Neural crest cell (in vitro differentiated cells): ENCODE measurements at places on chromosomes 6 and 20.

DNA sequence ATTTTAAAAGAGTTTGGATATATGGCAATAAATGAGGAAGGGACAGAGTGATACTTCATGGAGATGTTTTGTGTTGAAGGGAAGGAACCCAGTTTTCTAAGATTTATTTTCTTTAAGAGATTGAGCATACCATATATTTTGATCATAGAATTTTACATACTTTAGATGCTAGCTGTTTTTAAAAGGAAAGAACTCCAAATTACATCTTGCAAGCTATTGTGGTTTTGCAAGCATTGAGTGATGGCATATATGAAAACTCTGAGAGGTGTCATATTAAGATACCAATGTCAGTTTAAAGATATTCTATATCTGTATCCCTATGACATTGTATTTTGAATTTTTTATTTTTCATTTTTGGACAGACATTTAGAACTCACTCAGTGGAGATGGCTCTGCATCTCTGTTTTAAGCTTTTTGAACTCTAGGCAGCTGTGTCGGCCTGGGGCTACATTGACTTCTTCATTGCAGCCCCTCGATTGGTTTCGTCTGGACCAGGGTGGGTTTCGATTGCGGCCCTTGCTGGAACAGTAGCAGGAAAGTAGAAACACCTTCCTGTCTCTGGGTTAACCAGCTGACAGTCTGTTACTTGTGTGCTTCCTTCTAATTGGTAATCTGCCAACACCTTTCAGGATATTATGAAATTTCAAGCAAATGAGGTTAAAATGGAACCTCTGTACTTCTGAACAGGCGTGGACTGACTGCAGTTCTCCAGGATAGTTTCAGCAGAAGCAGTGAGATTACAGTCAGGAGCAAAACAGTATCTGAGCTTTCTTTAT is 14.0 kb downstream of the IGF2R start:
- no peak for DNase-seq

DNA sequence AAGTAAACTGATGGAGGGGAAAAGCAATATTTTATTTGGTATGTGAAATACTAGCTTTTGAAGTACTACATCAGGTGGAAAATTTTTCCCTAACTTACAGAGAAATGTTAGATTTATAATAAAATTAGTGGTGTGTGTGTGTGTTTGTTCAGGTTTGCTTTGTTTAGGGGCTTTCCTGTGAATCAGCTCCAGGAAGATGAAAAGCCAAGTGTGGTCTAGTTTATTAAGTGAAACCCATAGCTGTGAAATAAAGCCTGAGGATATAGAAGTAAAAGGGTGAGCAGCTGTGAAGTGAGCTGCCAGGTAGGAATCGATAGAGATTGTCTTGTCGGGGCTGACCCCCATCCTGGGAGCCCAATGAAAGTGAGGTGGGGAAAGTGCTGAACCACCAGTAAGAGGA is 347.6 kb upstream of the IMPG1 start:
- no peak for DNase-seq

DNA sequence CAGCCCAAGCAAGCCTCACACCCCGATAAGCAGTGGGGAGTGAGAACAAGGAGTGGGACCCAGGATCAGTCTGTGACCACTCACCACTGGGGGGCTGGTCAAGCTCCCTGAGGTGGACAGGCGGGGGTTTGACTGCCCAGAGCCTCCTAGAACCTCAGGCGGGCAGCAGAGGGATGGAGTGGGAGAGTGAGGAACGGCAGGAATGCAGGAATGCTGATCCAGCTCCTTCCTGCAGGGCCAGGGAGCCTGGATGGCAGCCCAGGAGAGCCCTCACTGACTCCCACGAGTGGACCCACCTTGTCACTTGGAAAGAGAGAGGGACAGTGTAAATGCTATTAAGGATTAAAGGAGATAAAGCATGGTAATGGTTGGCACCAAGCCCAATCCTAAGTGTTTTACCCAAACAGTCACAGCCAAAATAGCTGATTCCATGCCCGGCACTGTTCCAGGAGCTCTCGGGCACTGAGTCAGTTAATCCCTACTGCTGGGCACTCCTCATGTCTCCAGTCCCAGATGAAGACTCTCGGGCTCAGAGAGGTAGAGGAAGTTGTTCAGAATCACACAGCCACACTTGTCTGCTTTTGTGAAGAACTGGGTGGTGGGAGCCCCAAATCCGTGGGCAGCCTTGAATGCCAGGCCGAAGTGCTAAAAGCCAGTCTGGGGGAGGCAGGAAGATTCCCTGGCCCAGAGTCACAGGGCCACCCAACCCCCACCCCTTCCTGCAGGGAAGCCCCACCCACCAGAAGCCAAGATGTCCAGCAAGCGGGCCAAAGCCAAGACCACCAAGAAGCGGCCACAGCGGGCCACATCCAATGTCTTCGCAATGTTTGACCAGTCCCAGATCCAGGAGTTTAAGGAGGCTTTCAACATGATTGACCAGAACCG is 3.1 kb downstream of the MYL9 start:
- no peak for DNase-seq

DNA sequence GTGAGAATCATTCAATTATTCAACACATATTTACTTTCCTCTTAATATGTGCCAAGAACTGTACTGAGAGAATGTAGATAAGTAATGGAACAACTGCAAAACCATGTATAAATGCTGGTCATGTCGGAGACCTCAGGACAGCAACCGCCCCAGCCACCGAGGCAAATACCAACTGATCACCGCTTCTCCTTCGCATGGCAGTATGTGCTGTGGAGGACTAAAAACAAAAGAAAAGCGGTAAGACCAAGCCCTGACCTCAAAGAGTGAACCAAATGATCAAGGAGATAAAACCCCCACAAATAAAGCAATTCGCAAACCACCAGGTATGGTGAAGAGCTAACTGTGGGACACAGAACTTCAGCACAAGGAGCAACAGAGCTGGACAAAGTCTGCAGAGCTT is 104.3 kb downstream of the TRERF1 start:
- DNase-seq: no peak

- DNase-seq: no peak
Measured at GRCh38 chr20:25289886-25290597, 42.2 kb downstream of the PYGB start.

- no peak for DNase-seq
Measured at GRCh38 chr6:20716865-20717264, 182.6 kb downstream of the CDKAL1 start.

GRCh38 chr6:20432692-20433091 is 31.0 kb downstream of the E2F3 start:
- DNase-seq: no peak

GRCh38 chr6:32692019-32692418 is 25.6 kb upstream of the HLA-DQB1 start:
- no peak for DNase-seq

DNA sequence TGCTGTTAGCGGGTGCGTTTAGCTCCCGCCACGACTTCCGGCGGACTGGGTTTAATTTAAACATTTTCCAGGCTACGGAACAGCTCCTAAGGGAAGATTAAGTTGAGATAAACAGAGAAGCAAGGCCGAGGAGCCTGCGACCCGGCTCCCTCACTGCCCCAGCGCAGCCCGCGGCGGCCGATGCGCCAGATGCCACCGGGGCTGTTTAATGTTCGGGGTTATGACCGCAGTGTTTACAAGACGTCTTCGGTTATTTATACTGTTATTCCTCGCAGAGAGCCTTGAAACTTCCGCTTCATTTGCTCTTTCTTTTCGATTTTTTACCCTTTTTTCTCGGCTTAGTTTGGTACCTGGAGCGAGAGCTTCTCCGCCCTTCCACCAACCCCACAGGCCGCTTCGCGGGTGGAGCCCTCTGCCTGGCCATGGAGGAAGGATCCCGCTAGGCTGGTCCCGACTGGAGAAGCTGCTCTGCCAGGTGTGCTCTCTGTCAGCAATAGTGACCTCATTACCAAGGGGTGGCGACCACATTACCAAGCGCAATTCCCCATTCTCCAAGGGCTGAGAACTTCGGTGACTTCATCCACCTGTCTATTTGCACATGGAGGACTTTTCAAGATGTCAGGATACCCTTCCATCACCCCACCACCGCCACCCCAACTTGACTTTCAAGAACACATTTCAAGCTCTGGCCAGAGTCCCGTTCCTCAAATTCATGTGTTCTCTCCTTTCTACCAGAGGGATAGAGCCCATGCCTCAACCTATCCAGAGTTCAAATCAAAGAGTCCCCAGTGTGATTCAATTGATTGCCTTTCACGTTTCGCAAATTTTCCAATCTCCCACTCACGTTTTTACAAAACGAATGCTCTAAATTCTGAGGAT is 4.1 kb downstream of the TCF21 start:
- DNase-seq: no peak

- DNase-seq: no peak
Measured at GRCh38 chr6:155067956-155068615, 73.0 kb downstream of the TIAM2 start.

DNA sequence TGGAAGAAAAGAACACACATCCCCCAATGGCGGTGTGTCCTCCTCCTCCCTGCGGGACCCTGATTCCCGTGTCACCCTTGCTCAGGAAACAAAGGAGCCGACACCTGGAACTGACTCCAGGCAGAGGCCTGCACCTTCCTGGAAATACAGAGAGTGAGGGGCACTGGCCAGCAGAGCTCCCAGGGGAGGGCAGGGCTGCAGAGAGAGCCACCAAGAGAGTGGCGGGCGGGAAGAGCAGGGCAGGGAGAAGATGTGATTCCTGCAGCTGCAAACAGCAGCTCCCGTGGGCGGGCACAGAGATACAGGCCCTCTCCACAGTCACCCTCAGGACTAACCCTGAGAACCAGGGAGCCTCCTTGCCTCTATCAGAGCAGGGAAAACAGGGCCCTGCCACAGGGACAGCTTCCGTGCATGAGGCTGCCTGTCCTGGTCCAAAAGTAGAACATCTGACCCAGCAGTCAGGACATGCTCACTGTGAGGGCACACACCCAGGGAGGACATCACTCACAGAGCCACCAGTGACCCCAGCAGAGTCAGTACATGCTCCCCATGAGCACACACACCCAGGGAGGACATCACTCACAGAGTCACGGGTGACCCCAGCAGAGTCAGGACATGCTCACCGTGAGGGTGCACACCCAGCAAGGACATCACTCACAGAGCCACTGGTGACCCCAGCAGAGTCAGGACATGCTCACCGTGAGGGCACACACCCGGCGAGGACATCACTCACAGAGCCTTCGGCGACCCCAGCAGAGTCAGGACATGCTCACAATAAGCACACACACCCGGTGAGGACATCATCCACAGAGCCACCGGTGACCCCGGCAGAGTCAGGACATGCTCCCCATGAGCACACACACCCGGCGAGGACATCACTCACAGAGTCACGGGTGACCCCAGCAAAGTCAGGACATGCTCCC is 193.1 kb downstream of the DLL1 start:
- no peak for DNase-seq

DNA sequence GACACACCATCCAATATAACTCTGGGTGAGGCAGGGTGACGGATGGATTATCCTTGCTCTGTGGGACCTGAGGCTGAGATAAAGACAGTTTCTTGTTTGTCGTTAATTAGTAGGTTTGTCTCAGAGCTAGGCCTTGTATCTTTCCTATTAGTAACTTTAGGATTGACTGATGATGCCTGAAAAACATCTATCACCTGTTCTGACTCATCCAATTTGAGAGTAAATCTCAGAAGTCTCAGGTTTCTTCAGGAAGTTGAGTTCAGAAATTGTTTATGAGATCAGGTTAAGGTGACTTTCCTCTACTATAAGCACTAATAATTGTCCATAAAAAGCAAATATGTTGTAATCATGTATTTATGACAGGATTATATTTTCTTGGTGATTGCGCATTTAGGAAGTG is 129.5 kb upstream of the SUPT3H start:
- DNase-seq: no peak

GRCh38 chr6:56582236-56582635 is 60.5 kb downstream of the DST start:
- no peak for DNase-seq

DNA sequence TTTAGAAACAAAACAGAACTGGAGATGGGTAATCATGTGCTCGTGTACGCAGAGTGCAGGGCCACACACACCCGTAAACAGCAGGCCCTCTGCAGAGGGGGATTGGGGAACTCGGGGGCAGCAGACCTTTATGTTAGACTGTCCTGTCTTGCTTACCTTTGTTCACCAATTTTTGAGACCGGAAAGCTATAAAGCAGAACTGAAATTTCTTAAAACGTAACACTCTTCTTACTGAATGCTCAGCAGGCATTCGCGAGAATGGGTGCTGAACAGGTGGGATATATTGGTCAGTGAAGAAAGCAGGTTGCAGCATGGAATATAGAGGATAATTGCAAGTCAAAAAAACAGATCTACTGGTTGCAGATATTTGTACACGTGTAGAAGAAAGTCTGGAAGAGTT is 211.1 kb downstream of the BMP7 start:
- no peak for DNase-seq

DNA sequence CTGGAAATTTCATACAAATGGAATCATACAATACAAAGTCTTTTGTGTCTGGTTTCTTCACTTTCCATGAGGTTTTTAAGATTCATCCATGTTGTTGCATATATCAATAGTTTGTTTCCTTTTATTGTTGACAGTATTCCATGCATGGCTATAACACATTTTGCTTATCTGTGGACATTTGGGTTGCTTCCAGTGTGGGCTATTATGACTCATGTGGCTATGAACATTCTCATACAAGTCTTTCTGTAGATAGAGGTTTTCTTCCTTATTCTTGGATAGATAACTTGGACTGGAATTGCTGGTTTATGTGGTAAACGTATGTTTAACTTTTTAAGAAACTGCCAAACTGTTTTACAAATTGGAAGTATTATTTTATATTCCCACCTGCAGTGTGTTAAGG is 30.0 kb upstream of the KIF6 start:
- DNase-seq: no peak

DNA sequence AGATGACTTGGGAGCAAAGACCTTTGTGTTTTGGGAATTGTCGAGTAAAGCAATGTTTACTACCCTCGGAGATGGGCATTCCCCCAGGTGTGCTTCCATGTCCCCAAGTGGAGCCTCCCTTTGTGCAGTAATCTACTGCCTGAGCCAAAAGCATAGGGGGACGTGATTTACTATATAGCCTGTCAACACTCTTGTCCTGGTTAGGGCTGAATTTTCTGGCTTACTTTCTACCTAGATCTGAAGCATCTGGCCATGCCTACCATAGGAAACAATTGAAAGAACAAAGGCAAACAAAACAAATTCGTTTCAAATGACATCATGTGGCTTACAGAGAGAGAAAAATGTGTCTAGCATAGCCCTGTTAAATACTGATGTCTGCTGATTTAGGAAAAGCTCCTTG is 350.6 kb downstream of the SAMD5 start:
- DNase-seq: no peak

GRCh38 chr20:15756002-15756753 is 817.1 kb downstream of the KIF16B start:
- DNase-seq: no peak

GRCh38 chr20:1463971-1464570 is 2.6 kb downstream of the NSFL1C start:
- DNase-seq: no peak

- DNase-seq: no peak
Measured at GRCh38 chr6:87220997-87221396, 65.6 kb downstream of the ZNF292 start.

DNA sequence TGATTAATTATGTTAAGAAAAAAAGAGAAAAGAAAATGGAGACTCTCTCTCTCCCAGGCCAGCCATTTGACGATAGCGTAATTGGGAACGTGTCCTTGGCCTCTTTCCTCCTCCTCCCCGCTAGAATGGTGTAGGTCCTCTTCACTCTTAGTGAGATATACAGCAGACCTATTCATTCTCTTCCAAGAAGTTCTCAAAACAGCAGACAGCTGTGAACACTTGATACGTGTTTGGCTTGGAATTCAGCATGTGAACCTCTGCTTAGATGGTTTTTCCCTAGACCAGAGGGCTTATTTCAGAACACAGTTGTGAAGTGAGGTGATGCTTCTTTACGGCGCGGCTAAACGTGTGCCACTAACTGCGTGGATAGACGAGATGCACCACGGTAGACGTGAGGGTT is 32.6 kb upstream of the TULP4 start:
- DNase-seq: no peak
